ENCODE measurements at places on chromosomes 16 and 17. TPM values are rescaled to one million over a fixed set of nuclear protein-coding genes. Genes with fewer than 3 reads are reported as not detected.

The SLC43A2 gene
- total RNA-seq: 3.7 TPM

- no peak for DNase-seq
Measured at GRCh38 chr16:75702242-75702641, 981 bp upstream of the DUXB start.

The C17orf100 gene
- total RNA-seq: not detected

DNA sequence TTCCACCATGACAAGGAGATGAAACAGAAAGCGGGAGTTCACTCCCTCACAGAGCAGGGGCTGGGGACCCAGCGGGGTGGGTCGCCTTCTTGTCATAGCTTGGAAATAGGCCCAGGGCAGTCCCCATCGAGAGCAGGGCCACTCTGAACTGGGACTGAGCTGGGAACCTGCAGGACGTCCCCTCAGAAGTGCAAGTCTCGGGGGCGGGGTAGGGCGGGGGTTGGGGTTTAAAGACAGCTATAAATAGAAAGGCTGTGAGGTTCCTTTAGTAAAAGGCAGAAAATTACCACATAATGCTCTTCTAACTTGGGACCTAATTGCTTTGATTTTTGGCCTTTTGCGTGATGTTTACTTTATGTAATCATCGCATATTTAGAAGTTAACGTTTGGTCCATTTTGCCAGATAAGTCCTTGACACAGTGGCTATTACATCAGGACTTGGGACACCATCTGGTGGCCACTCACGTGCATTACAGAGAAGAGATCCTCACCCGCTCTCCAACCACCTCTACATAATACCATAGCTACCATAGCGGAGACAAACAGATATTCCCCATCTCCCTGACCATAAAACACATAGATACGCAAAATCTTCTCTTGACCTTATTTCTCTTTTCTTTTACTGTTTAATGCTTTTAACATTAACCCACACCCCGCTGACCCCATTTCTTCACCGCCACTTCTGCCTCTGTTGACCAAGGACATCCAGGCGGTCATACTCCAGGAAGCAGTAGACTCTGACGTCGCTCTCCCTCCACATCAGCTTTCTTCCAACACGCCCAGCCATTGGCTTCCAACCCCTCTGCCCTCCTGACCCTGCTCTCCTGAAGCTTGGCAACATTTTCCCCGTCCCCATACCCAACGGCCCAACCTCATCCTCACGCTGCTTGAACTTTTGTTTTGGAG, 27.5 kb upstream of the PIK3R6 start:
- peak; percentile 53 for DNase-seq

The CCL1 gene
- total RNA-seq: not detected

The OR2C1 gene
- not detected for total RNA-seq

DNA sequence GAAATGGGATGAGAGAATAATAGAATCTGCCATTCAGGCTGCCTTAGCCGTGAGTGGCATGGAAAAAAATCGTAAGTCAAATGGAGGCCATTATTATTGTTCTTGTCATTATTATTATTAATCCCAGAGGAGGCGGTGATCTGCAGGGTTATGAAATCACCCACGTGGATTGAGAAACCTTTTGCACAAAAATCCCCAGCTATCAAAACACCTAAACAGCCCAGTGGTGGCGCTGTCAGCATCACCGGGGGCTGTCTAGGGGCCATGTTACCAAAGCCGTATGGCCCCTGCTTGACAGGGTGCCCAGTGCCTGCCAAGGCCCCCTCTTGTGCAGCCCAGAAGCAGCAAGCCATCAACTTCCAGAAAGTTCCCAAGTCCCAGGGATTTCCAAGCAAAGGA, 25.2 kb downstream of the CNGB1 start:
- no peak for DNase-seq

The CACNG1 gene
- total RNA-seq: not detected

All from transverse colon (tissue), 4 donors.